ENCODE measurements at places on chromosomes 13 and 19.

DNA sequence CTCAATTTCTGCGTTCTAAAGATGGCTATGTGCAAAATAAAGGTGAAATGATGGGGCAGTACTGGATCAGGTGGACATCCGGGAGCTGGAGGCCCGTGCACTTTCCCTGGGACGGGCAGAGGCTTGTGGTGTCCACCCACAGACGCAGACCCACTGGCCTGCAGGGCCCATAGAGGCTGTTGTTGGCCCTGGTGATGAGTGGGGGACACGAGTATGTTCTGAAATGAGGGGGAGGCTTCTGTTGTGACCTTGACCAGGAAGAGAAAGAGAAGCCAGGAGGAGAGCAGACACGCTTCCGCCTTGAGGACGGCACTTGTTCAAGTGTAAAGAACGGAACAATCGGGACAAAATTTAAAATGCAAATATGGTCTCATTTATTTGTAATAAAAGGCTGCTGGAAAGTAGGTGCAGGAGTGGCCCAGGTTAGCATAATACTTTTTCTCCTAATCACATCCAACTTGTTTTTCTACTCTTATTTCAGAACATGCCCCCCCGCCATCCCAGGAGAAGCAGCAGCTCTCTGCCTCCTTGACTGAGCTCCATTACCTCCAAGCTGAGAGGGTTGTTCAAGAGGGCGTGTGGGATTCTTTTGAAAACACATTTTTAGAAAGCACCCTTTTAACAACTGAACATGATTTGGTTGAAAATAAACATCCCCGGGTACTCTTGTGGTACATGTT lies 27.1 kb downstream of the ATP11A start:
- DNase-seq: no peak

- DNase-seq: peak; percentile 87
Measured at GRCh38 chr13:114281351-114282040, at the start of gene UPF3A. Gene UPF3A, plus strand, starts transcription at chr13:114281601. Its CDS starts 39 bp downstream, at chr13:114281640.

- DNase-seq: no peak
Measured at GRCh38 chr13:48594096-48594815, 59.5 kb upstream of the CYSLTR2 start.

DNA sequence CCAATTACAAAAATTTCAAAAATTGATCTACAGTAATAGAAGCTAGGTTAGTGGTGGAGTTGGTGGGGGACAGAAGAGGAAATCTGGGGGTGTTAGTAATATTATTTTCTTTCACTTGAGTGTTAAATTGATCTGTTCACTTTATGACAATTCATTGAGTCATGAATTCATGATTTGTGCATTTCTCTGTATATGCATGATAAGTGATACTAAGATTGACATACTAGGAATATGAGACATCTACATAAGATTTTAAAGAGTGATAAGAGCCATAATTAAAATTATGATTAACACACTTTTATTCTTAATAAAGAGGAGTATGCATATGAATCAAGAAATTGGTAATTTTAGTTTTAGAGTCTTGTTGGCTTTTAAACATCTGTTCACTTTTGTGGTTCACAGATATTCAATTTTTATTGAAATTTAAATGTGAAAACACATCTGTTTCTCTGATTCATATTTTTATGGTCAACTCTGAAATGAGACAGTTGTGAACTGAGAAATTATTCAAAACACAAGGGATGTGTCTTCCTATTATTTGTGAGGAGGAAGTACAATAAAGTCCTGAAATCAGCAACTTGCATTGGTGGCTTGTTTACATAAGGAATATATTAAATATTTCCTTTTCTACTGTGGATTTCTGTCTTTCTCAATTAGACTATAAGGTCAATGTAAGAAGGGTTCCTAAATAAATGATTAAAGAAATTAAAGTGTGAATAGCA lies 196.5 kb downstream of the ITGBL1 start:
- DNase-seq: no peak

Measured in right renal pelvis (tissue), 4 donors.